ENCODE measurements at places on chromosomes 12 and 14.

DNA sequence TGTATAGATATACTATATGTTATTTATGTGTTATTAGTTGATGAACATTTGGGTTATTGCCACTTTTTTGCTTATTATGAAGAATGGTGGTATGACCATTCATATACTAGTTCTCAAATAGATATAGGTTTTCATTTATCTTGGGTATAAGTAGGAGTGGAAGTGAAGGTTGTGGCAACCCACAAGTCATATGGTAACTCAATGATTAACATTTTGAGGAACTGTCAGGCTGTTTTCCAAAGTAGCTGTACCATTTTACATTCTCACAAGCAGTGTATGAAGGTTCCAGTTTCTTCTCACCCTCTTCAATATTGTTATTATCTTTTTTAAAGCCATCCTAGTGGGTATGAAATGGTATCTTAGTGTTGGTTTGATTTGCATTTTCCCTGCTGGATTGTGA lies 19.0 kb upstream of the MSRB3 start:
- DNase-seq = no peak

- DNase-seq = no peak
Measured at GRCh38 chr12:121224591-121224990, 14.7 kb downstream of the P2RX4 start.

GRCh38 chr12:126627596-126627995 lies 1562.4 kb downstream of the AACS start:
- DNase-seq = no peak

- DNase-seq = no peak
Measured at GRCh38 chr12:131137009-131137835, 183.5 kb downstream of the ADGRD1 start.

DNA sequence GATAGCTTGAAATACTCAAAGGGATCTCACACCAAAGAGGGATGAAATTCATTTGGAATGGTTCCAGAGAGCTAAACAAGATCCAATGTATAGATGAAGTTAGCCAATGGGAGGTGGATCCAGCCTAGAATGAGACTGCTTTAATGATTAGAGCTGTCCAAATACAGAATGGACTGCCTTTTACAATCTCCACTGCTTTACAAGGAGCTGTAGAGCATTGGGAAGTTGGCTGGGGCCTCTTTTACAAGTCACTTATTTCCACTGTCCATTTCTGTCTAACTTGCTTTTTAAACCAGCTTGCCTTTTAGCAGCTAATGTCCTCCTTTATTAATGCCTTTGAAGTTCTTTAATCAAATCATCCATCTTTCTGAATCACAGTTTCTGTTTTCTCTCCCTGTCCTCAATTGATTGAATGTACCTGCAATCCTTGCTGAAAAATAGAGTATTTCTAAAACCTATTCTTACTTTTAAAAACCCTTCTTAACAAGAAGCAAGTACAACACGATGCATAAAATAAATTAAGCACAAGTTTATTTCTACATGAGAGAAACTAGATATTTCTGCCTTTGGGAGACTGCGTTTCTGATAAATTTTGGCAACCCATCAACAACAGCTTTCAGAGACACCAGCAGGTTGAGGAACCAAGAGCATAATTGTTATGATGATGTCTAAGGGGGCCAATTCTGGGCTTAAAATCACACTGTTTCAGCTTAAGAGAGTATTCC lies 3.4 kb upstream of the ATP2A2 start:
- DNase-seq = no peak

GRCh38 chr14:58099682-58100081 lies 52.3 kb downstream of the ARMH4 start:
- DNase-seq = no peak

GRCh38 chr14:94914191-94914590 lies 144.3 kb upstream of the GSC start:
- DNase-seq = no peak

- DNase-seq = no peak
Measured at GRCh38 chr12:56288705-56289387, 11.3 kb downstream of the CS start.

- DNase-seq = no peak
Measured at GRCh38 chr14:68014771-68015170, 195.2 kb downstream of the RAD51B start.

DNA sequence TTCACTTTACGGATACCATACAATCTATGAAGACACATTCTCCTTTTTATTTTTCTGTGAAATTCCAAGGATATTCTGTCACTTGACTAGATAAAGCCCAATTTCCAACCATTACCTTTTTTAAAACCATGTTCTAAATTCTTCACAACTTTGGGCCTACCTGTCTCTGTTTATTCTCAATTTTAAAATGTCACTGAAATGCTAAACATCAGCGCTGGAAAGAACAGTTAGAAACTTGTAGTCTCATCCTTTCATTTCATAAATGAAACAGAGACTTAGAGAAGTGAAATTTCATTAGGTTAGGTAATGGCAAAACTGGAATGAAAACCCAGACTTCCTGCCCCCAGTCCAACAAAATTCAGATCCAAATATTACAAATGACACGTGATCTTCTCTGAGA lies 396.2 kb downstream of the CCDC91 start:
- DNase-seq = no peak

- DNase-seq = no peak
Measured at GRCh38 chr12:29116414-29116813, 32.7 kb upstream of the FAR2 start.

DNA sequence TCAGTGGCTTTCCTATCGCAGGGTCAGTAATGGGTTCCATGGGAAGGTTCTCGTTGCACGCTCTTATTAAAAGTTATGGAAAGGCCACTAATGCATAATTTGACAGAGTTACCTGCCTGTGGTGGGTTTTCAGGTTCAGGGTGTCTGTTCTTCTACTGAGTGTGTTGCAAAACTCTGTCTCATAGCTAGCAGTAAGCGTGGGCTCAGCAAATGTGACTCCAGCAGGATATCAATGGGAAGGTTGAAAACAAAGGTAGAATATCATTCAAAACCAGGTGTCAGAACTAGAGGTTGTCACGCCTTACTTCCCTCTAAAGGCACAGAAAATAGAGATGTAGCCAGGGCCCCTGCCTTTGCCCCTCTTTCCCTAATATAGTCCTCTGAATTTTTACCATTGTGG lies 24.9 kb downstream of the UBE3B start:
- no peak for DNase-seq

DNA sequence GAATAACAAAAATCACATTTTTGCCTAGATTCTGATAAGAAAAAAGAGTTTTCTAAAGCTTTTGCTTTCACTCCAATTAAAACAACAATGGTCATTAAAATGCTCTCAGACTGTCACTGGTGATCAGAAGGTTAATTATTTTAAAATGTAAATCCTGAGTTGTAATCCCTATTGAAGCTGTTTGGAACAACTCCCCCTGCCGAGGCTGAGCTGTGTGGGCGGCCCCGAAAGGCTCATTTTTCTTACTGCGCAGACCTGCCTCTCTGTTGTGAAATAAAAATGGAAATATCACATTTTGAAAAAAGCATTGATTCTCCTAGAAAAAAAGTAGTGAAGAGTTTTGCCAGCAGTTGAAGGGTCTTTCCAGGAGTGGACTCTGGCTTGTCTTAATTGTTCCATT lies 174.8 kb upstream of the CDKN3 start:
- DNase-seq = no peak

All from COR-L47 (cell line).